ELR (cell line): ENCODE measurements at places on chromosomes 3 and 15.

DNA sequence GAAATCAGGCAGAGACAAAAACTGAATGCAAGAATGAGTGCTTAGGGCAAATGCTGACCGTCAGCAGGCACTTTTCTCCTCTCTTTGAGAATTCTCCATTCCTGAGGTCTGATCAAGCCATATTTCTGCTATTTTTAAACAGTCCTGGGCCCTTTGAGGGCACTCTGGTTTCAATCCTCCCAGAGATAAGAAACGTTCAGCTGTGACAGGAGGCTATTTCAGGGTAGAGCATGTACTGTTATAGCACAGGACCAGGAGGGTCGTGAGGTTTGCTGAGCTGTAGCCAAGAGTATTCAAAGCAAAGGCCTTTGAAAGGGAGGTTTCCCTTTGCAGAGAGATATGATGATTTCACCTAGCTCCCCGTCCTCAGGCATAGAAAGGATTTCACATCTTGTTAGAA lies 39.6 kb upstream of the PDZRN3 start:
- no peak for DNase-seq

DNA sequence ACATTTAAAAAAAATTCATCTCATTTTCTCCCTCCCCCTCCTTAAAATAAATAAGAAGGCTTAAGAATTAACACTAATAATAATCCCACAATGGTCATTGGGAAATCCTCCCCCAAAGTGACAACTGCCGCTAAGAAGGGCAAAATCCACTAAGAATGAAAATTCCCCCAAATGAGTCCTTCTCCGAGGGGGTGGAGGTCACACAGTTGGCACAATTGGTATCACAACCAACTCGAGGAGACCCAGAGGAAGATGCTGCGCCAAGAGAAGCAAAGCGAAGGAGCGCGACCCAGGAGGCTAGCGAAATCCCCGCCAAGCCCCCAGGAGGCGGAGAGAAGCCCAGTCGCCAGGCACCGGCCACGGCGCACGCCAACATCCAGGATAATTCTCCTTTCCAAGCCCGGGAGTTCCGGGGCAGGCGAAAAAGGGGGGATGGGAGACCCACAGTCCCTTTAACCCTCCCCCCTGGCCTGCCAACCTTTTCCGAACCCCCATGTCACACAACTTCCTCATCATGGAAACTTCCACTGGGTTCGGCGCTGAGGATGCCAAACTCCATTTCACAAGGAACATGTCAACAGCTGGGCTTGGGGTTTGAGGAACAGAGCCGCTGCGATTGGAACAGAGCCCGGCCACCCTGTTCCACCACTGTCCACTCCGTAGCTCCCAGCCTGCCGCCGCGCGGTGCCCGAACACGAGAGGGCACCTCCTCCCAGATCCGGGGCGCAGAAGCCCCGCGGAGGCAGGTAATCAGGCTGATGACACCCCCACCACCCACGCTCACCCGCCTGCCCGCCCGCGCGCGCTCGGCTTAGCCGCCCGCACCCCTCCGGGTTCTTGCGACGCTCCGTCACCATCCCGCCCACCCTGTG lies 668 bp downstream of the THRB start:
- DNase-seq, result peak; percentile 6

DNA sequence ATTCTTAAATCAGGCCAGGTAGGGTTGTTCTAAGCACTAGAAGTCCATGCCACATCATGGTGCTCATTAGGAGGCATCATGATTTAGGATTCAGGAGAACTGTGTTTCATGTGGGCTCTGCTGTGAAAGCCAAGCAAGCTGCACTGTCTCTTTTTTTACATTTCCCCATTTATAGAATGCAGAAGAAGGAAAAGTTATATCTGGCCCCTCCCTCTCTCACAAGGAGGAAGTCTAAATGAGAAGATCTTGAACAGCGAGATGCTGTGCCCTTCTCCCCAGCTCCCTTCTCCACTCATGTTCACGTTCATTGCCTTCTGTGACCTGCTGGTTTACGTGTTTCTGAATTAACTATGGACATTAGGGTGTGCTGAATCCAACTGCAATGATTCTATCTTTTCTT lies 178.5 kb upstream of the RASGRP1 start:
- DNase-seq, result no peak

DNA sequence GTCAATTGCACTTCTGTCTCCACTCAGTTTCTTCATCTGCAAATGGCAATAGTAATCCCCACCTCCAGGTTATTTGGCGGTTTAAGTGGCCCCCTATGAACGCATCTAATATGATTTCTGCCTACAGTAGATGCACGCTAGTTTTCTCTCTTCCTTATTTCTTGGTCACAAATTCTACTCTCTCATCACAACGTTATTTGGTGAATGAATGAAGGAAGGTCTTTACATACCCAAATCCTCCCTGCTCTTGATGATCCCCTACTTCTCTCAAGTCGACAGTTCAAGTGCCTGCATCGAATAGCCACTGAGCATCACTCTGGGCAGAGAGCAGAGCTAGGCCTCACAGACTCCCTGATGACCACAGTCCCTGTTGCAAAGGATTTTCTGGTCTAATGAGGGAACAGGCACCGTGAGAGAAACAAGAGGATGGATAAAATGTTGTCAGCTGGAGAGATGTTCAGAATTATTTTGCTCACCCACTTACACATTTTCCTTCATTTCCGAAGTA lies 181.2 kb upstream of the SMAD3 start:
- DNase-seq, result no peak

DNA sequence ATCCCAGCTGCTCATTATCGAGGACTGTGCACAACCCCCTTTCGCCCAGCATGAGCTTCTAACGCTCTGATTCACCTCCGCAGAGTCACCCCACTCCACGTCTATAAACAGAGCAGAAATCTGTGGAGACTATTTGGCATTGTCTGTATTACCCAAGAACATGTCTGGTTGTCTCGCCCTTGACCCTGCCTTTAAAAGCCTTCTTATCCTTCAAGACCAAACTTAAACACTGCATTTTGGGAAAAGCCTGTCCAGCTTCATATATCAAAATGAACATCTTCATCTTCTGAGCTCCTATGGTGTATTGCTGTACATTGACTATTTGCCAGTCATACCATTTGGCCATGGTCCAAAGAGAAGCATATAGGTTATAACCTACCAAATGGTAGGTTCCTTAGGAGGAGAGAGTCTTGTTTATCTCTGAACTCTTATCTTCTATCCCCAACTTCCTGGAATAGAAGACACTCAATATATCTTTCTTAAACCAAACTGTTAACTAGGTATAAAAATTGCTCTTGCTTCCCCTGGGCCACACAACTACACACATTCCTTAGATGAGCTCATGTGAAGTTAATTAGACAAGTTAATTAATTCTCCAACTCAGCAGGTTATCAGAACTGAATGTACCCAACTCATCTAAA lies 90.1 kb downstream of the FBN1 start:
- peak; percentile 92 for DNase-seq

DNA sequence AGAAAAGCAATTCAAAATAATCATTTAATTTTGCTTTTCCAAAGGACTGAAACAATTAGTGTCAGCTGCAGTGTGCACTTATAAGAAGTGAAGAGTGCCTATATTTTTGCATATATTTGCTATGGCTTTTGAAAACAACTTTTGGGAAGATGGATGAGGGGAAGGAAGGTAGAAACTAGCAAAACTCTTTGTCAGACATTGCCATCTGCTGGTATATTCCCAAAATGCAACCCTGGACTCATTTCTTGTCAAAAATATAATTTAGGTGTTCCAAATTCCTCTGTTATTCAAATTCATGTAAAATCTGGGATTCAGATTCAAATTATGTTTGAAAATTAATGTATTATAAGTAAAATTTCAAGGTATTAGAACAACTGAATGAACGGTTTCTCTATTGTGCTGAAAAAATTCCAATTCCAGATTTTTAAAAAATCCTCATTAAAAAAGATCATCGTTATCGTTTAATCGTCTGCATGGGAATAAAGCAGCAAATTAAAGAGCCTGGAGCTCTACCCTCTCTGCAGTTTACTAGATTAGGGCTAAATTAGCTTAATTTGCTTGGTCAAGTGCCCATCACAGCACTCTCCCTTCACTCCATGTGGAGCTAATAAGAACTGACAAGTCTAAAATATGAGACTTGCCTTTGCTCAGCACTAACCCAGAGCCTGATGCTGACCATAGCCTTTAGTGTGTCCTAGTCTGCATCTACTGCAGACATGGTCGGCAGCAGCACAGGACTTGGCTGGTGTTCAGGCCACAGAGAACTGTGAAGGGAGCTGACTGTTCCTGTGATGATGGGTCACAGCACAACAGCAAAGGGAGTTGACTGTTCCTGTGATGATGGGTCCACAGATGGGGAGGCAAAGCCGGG lies 67.9 kb upstream of the MITF start:
- DNase-seq, result peak; percentile 54

DNA sequence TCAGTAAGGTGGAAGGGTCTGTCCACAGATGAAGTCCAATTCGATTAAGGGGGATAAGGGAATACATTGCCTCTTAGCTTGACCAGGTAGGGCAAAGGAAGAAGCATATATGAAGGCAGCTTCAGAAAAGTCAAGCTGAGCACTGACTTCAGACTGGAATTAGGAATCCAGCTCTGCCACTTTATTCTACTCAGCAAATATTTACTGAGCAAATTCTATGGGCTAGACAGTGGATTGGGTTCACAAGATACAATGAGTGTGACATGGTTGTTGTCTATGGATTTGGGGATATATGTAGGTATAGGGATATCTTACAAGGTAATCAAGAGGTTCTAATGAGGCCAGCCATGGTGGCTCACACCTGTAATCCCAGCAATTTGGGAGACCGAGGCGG lies 526 bp downstream of the ADIPOQ start:
- no peak for DNase-seq

DNA sequence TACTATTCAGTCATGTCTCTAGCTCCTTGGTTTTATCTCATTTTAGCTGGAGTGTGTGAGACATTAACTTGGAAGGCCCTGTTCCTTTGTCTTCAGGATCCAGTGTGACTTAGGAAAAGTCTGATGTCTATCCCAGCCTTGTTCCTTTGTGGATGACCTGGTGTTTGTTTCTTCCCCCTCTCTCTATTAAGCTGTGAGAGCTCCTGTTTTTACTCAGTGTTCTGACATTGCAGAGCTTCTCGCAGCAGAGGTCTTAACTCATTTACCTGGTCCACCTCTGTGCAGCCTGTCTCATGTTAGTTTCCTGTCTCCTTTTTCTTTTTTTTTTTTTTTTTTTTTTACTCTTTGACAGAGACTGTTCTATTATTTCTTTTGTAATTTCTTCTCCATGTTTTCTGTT lies 43.1 kb downstream of the KLF13 start:
- DNase-seq, result no peak

DNA sequence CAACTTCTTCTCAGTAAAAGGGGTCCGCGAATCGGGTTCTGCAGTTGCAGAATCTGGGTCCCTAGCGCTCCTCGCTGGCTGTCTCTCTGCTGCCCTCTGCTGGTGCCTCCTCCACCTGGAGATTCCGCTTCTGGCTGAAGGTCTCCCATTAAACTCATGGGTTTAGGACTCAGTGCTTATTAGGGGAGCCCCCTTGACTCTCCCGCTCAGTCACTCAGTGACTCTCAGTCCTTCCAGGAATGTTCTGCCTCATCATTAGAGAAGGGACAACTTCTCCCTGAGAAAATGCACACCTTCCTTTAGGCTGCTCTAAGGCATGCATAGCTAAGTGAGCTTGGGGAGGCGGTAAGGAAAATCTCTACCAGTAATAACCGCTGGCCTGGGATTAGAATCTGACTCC lies 7.1 kb downstream of the CPN2 start:
- DNase-seq, result peak; percentile 69

DNA sequence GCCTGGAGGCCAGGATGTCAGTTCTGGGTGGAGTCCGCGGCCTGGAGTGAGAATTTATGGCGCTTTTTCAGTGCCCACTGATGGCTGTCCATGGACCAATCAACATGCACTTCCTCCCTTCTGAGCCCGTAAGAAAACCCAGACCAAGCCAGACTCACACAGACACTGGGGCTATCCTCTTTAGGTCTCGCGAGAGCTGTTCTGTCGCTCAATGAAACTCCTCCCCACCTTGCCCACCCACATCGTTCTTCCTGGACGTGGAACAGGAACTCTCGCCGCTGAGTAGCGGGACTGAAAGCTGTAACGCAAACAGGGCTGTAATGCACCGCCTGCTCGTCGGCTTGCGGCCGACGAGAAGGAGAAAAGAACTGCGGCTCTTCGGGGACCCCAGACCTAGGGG lies 833.0 kb upstream of the CADM2 start:
- DNase-seq, result no peak

DNA sequence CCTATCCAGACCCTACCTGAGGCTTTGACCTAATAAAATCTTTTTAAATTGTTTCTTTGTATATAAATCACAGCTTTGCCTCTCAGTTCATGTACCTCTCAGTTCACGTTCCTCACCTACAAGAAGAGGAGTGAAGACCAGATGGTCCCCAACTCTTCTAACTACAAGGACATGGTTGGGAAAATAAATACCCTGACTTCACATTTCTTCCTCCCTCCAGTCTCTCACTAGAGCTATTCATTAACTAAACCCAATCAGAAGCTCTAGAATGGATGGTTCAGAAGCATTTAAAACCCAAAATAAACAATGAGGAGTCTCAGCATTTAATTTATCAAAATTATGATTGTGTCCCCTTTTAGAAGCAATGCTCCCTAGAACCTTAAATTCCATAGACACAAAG lies 97.3 kb upstream of the AGTR1 start:
- DNase-seq, result no peak

DNA sequence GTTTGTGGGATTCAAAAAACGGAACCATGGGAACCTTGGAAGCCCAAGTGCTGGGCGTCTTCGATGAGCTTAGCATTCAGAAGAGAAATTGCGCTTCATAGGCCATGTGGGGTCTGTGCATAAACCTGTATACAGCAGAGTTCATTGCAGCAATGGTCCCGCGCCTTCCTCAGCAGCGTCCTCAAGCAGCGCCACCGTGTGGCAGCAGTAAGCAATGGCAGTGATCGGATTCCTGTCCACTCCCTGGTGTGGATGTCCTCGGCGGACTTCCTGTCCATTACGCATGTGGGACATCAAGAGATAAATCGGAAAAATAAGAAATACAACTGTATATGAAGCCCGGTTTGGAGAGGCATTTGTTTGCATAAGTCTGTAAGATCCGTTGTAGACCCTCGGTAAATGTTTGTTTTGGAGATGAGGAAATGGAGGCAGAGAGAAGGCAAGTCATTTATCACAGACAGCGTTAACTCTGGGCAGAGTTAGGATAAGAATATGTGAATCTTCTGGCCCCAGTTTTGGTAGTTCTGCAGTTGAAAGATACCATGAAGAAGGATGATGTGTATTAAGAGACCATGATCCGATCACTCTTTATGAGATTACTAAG lies 57.7 kb downstream of the CNTN4 start:
- DNase-seq, result no peak

GRCh38 chr3:146148468-146148931 lies 12.5 kb downstream of the PLOD2 start:
- peak; percentile 35 for DNase-seq
